ENCODE measurements at places on chromosomes 5 and 9.

GRCh38 chr5:91188755-91189154 is 194.4 kb downstream of the ARRDC3 start:
- DNase-seq = no peak

DNA sequence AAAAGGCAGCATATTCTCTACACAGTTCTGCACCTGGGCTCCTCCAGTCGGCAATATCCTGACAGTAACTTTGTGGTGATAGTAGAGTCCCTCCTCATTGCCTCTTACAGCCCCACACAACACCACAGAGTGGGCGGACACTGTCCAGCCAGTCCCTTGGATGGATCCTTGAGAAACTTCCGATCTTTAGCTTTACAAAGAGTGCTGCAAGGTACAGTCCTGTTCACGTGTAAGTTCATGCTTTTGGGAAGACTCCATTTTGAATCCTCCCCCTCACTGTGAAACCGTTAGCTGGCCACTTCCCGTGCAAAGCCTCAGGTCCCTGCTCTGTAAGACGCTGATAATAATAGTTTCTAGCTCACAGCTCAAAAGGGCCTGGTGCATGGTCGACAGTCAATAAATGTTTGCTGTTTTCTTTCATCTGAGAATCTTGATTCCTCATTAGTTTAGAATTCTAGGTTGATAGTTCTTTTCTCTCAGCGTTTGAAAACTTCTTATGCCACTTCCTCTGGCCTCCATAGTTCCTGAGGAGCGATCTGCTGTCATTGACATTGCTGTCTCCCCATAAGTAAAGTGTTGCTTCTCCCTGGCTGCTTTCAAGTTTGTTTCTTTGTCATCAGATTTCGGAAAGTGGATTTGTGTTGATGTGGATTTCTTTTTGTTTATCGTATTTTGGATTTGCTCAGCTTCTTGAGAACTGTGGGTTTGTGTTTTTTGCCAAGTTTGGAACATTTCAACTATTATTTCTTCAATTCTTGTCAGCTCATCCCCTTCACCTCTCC is 82.9 kb downstream of the COL23A1 start:
- no peak for DNase-seq

- DNase-seq = no peak
These were observed 13.9 kb downstream of the IFNA1 start for GRCh38 chr9:21454149-21454548.

DNA sequence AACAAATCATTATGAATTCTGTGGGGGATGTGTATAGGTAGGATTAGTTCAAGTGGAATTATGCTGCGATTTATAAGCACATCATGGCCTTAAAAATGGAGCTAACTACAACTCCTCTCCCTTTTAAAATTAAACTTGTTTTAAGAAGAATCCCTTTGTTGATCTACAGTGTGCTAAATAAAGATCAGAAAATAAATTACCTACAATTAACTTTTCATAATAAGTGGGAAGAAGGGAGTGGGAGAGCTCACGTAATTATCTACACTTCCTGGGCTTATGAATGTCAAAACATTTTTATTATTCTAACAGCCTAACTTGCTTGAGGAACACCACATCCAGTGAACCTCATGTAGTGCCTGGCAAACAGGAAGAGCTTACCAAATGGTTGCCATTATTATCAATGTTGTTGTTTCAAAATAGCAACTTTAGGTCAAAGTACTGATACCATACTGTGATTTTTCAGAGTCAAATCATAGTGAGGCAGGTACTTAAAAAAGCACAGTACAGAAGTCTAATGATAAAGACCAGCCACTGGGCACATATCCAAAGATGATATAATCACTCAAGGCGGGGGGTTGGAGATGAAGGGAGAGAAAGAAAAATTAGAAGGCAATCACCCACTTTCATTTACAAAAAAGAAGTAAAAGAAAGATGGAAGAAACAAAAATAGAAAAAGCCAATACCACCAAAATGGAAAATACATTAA is 174.0 kb downstream of the RAPGEF6 start:
- DNase-seq = no peak

DNA sequence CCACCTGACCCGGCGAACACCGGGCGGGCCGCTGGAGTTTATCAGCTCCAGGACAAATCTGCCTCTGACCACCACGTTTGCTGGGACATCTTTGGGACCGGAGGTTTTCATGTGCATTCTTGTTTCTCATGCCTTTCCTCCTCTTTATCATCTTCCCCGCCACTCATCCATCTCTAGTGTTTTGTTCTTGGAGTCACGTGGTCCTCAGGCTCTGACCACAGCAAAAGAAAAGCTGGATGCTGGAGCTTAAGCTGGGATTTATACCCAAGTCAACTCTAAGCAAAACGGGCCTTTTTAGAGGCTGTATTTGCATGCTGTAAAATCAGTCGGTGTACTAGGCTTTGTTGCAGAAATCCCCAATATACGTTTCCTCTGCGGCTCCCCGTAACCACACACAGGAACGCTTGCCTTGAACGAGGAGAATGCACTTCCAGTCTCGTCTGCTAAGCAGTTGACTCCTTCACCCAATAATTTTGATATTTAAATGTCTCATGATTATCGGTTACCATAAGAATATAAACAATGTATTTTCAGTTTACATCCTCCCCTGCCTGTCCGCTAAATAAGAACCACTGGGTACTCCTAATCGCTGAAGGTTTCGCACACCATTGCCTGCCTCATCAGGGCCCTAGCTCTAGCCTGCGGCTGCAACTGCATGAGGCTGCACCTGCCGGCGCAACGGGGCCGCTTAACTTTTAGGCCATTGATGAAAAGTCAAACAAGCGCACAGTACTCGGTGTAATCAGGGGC is 560 bp upstream of the NDUFS6 start:
- DNase-seq = peak; percentile 34

- no peak for DNase-seq
These were observed 254.5 kb downstream of the RASEF start for GRCh38 chr9:82808478-82808877.

DNA sequence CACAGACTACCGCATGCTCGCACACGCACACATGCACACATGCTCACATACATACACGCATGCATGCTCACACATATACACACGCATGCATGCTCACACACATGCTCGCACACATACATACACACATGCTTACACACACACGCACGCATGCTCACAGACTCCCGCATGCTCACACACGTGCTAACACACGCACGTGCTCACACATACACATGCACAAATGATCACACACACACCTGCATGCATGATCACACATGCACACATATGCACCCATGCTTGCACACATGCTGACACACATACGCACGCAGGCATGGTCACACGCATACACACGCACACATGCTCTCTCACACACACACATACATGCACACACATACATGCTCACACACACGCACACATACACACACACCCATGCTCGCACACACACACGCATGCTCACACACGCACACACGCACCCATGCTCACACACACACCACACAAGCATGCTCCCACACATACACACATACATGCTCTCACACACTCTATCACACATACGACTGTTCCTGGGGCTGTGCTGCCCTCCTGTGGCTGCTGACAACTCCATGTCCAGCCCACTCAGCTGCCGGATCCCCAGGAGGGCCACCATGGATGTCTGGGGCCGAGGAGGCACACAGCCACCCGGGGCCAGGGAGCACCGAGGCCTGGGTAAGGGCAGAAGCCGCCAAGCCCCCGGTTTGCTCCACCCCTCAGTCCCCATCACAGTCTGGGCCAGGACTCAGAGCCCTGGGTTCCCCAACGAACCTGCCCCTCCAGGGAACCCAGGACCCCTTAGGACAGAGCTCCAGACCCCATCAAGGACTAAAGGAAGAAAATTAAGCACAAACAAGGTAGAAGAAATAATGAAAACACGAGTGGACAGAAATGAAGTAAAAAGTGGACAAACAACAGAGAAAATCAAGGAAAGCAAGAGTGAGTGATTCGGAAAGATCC is 31.4 kb upstream of the EGFL7 start:
- DNase-seq = peak; percentile 79

- DNase-seq = peak; percentile 27
These were observed 732 bp downstream of the PBX3 start for GRCh38 chr9:125747765-125748445.

GRCh38 chr5:154519359-154519758 is 41.3 kb upstream of the HAND1 start:
- no peak for DNase-seq

- DNase-seq = no peak
These were observed 983 bp downstream of the GCNT1 start for GRCh38 chr9:76459694-76460635.

DNA sequence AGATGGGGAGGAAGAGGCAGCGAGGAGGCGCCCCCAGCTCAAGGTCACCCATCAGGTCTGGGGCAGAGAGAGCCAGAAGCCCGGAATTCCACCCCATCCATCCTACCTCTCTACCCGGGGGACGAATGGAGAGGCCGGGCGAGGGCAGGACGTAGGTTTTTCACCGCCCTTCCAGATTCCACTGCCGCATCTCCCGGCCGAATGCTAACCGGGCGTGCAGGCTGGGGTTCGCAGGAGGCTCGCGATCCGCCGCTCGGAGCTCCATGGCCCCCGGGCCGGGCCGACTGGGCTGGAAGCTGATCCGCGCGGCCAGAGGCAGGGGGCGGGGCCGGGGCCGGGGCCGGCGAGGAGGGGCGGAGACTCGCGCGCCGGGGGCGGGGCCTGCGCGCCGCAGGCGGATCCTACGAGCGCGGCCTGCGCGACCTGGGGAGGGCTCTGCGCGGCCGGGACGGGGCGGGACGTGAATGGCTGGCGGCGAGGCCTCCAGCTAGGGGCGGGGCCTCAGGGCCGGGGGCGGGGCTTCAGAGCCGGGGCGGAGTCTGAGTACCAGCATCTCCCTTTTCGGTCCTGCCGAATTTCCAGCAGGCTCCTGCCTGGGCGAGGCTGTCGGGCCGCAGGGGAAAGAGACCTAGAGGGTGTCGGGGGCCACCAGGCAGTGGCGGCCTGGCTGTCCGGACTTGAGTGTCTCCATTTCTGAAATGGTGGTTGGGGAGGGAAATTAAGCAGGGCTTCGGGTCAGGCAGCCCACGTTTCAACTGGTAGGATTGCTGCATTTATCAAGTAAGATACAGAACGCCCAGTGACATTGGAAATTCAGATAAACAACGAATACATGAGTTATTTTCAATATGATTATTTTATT is at the start of gene ST6GALNAC4:
TSS of gene ST6GALNAC4 (minus strand) at position 322 of the 862 bp plus-strand sequence. CDS start 622 bp downstream, outside the sequence.
- DNase-seq = peak; percentile 96

DNA sequence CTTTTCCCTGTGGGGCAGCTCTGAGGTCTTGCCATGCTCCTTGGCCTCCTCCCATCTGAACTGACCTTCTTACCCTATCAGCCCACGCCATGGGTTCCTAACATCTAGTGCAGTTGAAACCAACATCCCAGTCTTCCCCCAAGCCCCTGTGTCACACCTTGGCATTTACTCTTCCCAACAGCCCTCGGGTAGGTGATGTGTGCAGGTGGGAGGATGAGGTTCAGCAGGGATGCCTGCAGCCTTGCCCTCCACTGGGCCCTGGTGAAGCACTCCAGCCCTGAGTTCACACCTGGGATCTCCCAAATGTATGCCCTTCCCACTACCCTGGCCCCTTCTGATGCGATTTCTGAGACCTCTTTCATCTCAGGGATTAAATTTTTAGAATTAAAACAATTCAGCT is 15.5 kb downstream of the IRX2 start:
- DNase-seq = no peak
